ENCODE measurements at places on chromosomes 6 and 20. TPM values are rescaled to one million over a fixed set of nuclear protein-coding genes. Genes with fewer than 3 reads are reported as not detected.
A peak's percentile ranks its signal among the peaks of the same experiment; 100 is the strongest.

SCRT2 gene
- total RNA-seq, result not detected

FAM217A gene
- total RNA-seq, result not detected

SYTL3 gene
- total RNA-seq, result 14.8 TPM

RSPH3 gene
- total RNA-seq, result 14.8 TPM

PKIG gene
- total RNA-seq, result 45.7 TPM

DNAH8 gene
- total RNA-seq, result 0.37 TPM

LTB gene
- 14.6 TPM for total RNA-seq

TSPYL4 gene
- 30.0 TPM for total RNA-seq

TINAG gene
- total RNA-seq, result not detected

LY6G6C gene
- not detected for total RNA-seq

RIPPLY2 gene
- total RNA-seq, result not detected

PNLDC1 gene
- 0.28 TPM for total RNA-seq

RAD21L1 gene
- 0.23 TPM for total RNA-seq

FKBP5 gene
- total RNA-seq, result 184 TPM

GRCh38 chr20:19935842-19936241 is 81.3 kb upstream of the NAA20 start:
- H3K27ac ChIP-seq, result peak overlapping the region; percentile 93
- DNase-seq, result peak; percentile 65
- no peaks in the 10 kb centered on the region for H3K4me1 ChIP-seq
- no peaks in the 10 kb centered on the region for H3K36me3 ChIP-seq

DNA sequence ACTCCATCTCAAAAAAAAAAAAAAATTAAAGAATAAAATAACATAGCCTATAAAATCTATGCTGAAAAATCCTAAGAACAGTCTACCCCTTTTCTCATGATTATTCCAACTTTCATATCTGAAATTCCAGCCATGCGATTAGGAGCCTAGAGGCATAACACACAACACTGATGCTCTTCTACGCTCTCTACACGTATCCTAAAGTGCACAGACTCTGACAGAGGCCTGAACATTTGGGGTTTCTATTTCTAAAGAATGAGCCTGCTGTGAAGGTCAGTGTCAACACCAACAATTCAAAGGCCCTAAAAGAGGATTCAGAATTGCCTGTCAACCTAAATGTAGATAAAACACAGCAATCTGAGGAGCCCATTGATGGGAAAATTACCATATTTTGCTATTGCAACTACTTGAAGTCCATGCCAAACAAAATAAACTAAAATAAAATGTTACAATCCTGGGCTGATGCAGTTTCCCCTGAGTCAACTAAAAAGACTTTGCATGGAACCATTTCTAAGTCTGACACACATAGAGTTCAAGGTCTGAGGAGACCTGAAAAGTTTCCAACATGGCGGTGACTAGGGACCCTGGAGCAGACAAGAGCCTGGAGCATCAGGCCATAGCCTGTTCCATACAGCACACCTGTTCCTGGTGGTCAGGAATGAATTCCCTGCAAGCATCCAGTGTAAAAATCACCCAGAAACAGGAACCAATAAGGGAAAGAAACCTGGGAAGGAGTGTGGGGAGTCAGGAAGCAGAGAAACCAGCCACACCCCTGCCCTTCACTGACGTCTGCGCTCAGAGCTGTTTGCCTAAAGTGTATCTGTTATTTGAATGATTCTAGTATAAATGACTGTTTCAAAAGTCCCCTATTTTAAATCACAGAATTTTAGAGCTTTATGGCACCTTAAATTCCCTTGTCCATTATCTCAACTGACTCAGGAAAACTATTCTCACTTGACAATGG is 11.8 kb downstream of the NINL start:
- DNase-seq, result no peak
- no peaks in the 10 kb centered on the region for H3K27me3 ChIP-seq
- no peak overlapping the region for H3K4me3 ChIP-seq
- no peaks in the 10 kb centered on the region for H3K36me3 ChIP-seq

DNA sequence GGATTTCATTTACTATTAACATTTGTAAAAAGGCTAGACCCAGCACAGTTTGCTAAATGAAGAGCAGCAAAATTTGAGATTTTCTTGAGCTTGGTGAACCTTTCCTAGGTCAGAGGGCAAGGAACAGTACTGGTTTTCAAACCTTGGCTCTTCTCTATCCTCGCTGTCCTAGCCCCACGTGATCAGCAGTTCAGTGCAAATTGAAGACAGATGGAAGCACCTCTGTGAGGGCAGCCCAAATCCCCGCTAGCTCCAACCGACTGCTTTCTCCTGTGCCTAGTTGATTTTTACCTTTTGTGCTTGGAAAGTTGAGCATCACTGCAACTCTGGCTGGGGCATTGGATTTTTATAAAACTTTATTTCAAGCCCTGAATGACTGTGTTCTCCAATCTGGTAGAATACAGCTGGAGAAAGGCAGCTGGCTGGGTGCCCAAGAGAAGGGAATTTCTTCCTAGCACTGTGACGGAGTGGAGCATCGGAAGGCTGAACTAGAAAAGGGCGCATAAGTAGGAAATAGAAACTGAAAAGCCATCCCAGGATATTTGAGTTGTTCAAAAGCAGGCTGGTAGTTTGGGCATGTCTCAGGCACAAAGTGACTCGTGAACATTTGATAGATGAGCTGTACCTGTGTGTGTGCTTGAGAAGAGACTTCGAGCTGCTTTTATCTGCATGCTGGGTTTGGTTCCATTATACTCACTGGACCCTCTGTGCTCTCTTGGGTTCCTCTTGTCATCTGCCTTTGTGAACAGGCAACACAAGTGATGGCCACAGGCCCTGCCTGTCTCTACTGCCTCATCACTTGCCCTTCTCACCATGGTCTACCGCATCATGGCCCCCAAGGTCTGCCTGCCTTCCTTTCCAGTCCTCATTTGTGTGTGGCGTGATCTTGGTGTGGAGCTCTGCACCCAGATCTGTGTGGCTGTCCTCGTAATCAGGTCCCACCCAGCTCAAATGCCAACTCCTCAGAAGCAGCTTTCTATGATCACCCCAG is 2.3 kb downstream of the RNF114 start:
- H3K27me3 ChIP-seq, result no peaks in the 10 kb centered on the region
- peaks cover 10% of the 10 kb centered on the region for H3K36me3 ChIP-seq
- no peak overlapping the region for H3K27ac ChIP-seq
- H3K4me1 ChIP-seq, result peaks cover 12% of the 10 kb centered on the region
- no peak overlapping the region for H3K4me3 ChIP-seq

DNA sequence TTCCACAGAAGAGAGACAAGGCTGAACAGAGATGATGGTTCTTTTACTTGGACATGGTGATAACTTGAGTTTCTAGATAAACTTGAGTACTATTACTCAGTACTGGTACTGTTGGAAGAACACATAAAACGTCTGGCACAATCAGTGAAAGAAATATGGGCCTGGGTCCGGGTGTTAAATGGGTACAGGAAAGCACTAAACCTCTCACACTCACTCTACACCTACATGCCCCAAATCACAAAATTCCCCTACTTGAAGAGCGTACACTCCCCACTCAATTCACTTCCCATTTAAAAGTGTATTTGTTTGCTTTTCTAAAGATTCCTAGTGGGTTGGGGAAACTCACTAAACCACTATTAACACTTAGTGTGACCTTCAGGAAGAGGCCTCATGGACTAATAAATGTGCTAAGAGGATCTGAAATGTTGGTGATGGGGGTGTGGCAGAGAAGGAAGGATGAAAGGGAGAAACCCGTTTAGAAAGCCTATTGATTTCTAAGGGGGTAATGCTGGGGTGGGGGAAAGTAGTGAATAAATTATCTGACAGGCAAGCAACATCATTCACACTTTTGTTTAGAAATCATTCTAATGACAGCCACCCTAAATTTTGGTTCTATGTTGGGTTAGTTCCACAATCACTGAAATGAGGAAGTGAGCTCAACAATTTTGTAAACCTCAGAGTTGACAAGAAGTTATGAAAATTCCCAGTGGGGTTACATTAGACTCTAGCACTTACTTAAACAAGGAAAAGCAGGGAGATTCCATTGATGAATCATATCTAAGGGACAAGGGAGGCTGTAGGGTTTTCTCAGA is 222.6 kb upstream of the MARCKS start:
- peaks cover 12% of the 10 kb centered on the region for H3K4me1 ChIP-seq
- H3K27ac ChIP-seq, result no peak overlapping the region
- no peak overlapping the region for H3K4me3 ChIP-seq
- DNase-seq, result no peak
- no peaks in the 10 kb centered on the region for H3K27me3 ChIP-seq

DNA sequence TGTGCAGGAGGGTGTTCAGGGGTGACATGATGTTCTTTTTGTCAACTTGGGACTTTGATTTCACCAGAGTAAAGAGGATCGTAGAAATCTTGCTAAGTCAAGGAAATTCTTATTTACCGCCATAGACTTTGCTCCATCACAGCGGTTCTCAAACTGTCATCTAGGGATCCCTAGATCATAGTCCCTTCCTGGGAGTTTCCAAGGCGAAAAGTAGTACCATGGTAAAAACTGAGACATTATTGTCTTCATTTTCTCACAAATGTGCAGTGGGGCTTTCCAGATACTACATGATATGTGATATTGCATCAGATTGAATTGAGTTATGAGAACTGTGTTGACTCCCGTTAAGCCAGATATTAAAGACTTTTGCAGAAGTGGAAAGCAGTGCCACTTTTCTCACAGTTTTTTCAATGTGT is 79.7 kb downstream of the JARID2 start:
- H3K4me3 ChIP-seq, result no peak overlapping the region
- no peak for DNase-seq
- no peak overlapping the region for H3K27ac ChIP-seq
- no peaks in the 10 kb centered on the region for H3K36me3 ChIP-seq
- H3K4me1 ChIP-seq, result peaks cover 28% of the 10 kb centered on the region
- H3K27me3 ChIP-seq, result no peaks in the 10 kb centered on the region

GRCh38 chr20:45993197-45993951 is 15.3 kb upstream of the MMP9 start:
- H3K36me3 ChIP-seq, result no peaks in the 10 kb centered on the region
- no peak for DNase-seq
- no peak overlapping the region for H3K4me3 ChIP-seq
- no peak overlapping the region for H3K27ac ChIP-seq
- peaks cover 4% of the 10 kb centered on the region for H3K27me3 ChIP-seq
- no peaks in the 10 kb centered on the region for H3K4me1 ChIP-seq

DNA sequence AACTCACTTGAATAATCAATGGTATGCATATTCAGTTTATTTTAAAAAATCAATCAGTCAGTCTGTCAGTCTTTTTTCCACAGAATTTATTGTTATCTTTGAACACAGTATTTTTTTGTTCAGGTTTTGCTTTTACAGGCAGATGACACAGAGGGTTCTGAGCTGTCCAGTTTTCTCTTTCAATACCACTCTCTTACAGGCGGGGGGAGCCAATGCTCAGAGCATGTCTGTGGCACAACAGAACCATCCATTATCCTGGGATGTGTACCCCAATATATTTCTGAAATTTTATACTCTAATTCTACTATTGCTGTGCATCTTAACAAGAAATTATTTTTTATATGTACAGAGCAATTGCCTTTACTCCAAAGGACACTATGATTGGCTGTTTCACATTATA is 21.2 kb downstream of the ROS1 start:
- no peaks in the 10 kb centered on the region for H3K4me1 ChIP-seq
- H3K4me3 ChIP-seq, result no peak overlapping the region
- no peaks in the 10 kb centered on the region for H3K36me3 ChIP-seq
- H3K27ac ChIP-seq, result no peak overlapping the region
- no peaks in the 10 kb centered on the region for H3K27me3 ChIP-seq

DNA sequence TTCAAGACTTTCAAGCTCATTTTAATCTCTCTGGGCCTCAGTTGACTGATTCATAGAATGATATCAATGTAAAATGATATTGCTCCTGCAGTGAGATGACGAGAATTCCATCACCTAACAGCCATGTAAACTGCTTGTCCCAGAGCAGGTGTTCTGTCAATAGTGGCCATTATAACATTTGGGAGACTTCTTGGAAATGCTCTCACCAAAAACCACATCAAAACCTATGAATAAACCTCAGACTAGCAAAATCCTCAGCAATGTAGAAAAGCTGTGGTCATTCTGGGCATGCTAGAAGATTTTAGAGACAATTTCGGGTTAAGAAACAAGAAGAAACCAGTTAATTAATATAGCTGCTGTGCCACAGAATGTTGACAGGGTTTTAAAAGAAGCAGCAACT is 225.4 kb downstream of the FRK start:
- H3K36me3 ChIP-seq, result no peaks in the 10 kb centered on the region
- no peaks in the 10 kb centered on the region for H3K27me3 ChIP-seq
- no peak overlapping the region for H3K4me3 ChIP-seq
- DNase-seq, result no peak
- no peaks in the 10 kb centered on the region for H3K4me1 ChIP-seq

DNA sequence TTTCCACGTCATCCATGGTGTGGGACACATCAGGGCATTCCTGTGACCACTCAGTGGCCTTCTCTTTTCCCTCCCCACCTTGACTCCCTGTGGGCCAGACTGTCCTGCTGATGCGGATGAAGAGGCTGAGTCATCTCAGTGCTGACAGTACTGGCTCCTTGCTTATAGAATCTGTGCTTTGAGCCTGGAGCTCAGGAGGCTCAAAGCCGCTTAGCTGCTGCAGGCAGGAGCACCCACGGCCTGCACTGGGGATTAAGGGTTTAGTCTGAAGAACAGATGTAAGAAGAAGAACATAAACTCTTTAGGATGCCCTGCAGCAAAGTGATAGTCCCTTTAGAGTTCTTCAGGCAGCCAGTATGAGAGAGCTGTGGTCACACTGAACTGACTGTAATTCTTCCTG is 642.0 kb upstream of the CHD6 start:
- H3K4me1 ChIP-seq, result no peaks in the 10 kb centered on the region
- H3K4me3 ChIP-seq, result no peak overlapping the region
- no peak for DNase-seq
- no peak overlapping the region for H3K27ac ChIP-seq
- H3K27me3 ChIP-seq, result no peaks in the 10 kb centered on the region

GRCh38 chr6:128367437-128367836 is 153.0 kb downstream of the PTPRK start:
- H3K27me3 ChIP-seq, result no peaks in the 10 kb centered on the region
- no peak for DNase-seq
- no peaks in the 10 kb centered on the region for H3K36me3 ChIP-seq

- H3K4me3 ChIP-seq, result no peak overlapping the region
- H3K27me3 ChIP-seq, result peaks cover 4% of the 10 kb centered on the region
- peaks cover 7% of the 10 kb centered on the region for H3K4me1 ChIP-seq
- DNase-seq, result no peak
- no peaks in the 10 kb centered on the region for H3K36me3 ChIP-seq
- peak overlapping the region; percentile 28 for H3K27ac ChIP-seq
Measured at GRCh38 chr6:157980288-157981131, 1.2 kb upstream of the SYNJ2 start.

GRCh38 chr6:25174678-25175077 is 104.5 kb upstream of the CARMIL1 start:
- peaks cover 1% of the 10 kb centered on the region for H3K4me1 ChIP-seq
- no peak overlapping the region for H3K27ac ChIP-seq
- H3K27me3 ChIP-seq, result no peaks in the 10 kb centered on the region
- H3K36me3 ChIP-seq, result no peaks in the 10 kb centered on the region
- no peak overlapping the region for H3K4me3 ChIP-seq
- DNase-seq, result no peak

DNA sequence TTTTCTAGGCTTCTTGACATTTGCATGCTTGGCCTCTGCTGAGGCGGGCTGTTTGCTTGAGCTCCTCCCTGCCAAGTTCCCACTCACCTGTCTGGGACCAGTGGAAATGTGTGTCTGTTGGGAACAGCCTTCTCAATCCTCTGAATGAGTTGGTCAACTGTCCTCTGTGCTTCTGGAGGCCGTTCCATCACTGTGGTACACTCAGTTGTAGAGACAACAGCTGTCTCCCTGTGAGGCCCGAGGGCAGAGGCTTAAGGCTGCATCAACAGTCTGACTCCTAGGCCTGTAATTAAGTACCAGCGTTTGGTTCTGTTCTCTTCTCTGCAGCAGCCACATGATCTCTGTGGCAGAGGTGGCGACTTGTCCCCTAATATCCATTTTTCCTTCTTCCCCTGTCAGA is 110.9 kb downstream of the CDC5L start:
- no peaks in the 10 kb centered on the region for H3K36me3 ChIP-seq
- H3K4me1 ChIP-seq, result no peaks in the 10 kb centered on the region
- no peak for DNase-seq
- H3K4me3 ChIP-seq, result no peak overlapping the region
- no peaks in the 10 kb centered on the region for H3K27me3 ChIP-seq

Data from lung (tissue), 17 donors.